CD8-positive, alpha-beta memory T cell (primary cell): ENCODE measurements at places on chromosomes 3 and 15. TPM values are rescaled to one million over a fixed set of nuclear protein-coding genes. Genes with fewer than 3 reads are reported as not detected.

C2CD4A gene
- polyA plus RNA-seq: not detected

CAV3 gene
- not detected for polyA plus RNA-seq

AMIGO3 gene
- polyA plus RNA-seq: 1.5 TPM

GRM2 gene
- polyA plus RNA-seq: 0.10 TPM

MESP2 gene
- polyA plus RNA-seq: not detected
